Tongue (tissue), 3 donors: ENCODE measurements at places on chromosomes 2 and 18. TPM values are rescaled to one million over a fixed set of nuclear protein-coding genes. Genes with fewer than 3 reads are reported as not detected.

- DNase-seq, result peak; percentile 74
Measured at GRCh38 chr2:5867056-5867455, 174.9 kb downstream of the SOX11 start.

GRCh38 chr2:7692657-7693161, 775.5 kb downstream of the RNF144A start:
- DNase-seq, result peak; percentile 15

- no peak for DNase-seq
Measured at GRCh38 chr2:191618786-191619185, 59.1 kb upstream of the NABP1 start.

GRCh38 chr2:7165736-7166135, 248.5 kb downstream of the RNF144A start:
- no peak for DNase-seq

- DNase-seq, result peak; percentile 27
Measured at GRCh38 chr2:42513252-42513918, 19.6 kb upstream of the KCNG3 start.

TMEM37 gene
- 3.1 TPM for total RNA-seq
